HS-27A (cell line): ENCODE measurements at places on chromosomes 1 and 21.
A peak's percentile ranks its signal among the peaks of the same experiment; 100 is the strongest.

- DNase-seq: no peak
These were observed 36.3 kb upstream of the PCBP3 start for GRCh38 chr21:45607021-45607908.

DNA sequence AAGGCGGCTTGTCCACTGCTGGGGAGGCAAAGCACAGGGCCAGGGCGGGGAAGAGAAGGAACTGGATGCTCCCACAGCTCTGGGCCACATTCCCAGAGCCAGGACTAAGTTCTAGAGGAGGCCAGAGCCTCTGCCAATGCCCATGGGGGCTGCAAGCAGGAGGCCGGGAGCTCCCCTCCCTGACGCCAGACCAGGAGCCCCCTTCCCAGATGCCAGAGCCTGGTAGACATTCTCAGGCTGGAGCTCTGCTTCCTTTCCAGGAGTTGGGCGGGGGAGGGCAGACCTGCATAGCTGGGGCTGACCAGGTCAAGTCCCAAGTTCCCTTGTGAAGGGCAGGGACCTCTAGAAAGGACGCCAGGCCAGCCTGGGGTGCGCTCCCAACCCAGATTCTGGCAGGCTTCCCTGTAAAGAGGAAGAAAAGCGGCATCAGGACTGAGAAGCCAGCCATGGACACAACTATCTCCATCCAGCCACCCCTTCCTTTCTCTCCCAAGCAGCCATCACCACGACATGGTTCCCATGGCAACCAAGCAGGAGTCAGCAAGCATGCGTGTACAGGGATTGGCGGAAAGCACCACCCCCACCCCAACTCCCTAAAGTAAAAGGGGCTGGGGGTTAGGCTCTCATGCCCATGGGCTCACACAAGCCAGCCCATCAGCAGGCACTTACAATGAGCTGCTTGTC, 13.4 kb downstream of the KIF21B start:
- DNase-seq: no peak

- DNase-seq: no peak
These were observed 29.3 kb downstream of the PRDX6 start for GRCh38 chr1:173506437-173506836.

DNA sequence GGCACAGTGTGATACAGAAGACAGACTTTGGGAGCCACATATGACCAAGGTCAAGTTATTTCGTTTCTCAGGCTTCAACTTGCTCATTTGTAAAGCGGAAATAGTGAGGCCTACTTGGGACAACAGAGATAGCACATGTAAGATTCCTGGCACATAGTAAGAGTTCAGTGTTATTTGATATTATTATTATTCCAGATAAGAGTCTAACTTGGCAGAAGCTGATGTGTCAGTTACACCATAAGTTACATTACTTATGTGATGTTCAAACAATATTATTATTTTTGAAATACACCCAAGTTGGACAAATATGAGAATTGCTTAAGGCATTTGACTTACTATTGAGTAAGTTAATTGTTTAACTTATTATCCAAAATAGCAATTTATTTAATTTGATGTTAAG, 10.2 kb upstream of the CYP4X1 start:
- no peak for DNase-seq

- DNase-seq: no peak
These were observed 8.4 kb downstream of the LUZP1 start for GRCh38 chr1:23159963-23160877.

DNA sequence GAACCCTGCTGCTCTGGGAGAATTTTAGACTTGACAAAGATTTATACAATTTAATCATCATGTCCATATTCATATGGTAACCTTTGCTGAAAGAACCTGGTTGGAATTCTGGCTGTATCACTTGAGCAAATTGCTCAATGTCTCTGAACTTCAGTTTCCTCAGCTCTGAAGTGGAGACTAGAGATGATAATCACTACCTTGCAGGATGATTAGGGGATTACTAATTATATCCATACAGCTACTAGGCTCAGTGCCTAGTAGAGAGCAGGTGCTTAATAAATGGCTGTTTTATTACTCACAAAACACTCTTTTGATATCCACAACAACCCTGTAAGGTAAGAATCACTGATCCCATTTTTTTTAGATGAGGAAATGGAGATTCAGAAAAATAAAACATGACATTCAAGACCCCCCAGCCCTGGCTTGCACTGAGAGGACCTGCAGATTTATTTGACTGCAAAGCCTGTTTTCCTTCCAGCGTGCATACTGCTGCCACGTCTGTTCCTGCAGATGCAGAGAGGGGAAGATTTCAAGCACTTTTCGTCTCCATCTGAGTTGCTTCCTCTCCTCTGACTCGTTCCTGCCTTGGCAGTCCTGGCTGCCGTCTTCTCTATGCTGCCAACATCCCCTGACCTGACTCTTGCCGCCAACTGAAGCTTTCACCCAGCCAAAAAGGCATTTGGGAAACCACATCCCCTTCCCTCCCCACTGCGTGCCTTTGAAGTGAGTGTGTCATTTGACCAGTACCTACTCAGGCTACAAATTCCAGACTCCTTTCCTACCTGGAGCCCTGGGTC, 203.0 kb downstream of the PLPP3 start:
- DNase-seq: peak; percentile 57

DNA sequence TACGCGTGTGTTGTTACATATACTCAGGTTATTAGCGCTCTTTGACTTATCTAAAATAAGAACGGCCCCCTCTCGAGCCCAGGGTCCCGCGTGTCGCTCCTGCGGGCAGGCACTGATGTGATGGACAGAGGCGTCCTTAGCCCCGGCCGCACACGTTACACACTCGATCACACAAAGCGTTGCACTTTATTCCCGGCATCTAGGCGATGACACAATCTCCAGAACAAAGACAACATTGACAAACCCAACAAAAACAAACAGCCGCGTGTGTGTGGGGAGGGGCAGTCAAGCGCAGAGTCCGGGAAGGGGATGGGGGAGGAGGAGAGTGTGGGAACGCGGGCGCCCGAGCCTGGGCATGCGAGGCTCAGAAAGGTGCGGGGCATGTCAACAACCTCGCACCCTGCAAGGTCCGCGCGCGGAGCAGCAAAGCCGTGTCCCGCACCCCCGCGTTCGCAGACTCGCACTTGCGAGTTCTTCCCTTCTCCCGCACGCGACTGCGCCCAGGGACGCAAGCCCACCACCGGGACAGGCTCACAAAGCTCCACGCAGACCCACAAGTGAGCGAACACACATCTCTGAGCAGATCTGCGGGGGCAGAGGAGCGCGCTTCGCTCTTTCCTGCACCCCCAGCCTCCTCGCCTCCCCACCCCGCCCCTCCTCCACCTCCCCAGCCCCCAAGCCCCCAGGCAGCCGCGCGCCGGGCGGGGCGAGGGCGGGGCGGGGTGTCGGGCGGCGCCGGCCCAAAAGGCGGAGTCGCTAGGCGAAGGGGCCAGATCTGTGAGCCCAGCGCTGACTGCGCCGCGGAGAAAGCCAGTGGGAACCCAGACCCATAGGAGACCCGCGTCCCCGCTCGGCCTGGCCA, at the start of gene EFNA1:
Gene EFNA1, plus strand, starts transcription at position 772 of the 862 bp plus-strand sequence. CDS start 102 bp downstream, outside the sequence.
- no peak for DNase-seq

GRCh38 chr1:77571642-77572041, 110.8 kb downstream of the ZZZ3 start:
- no peak for DNase-seq

GRCh38 chr1:94973309-94973922, 46.5 kb upstream of the CNN3 start:
- no peak for DNase-seq

DNA sequence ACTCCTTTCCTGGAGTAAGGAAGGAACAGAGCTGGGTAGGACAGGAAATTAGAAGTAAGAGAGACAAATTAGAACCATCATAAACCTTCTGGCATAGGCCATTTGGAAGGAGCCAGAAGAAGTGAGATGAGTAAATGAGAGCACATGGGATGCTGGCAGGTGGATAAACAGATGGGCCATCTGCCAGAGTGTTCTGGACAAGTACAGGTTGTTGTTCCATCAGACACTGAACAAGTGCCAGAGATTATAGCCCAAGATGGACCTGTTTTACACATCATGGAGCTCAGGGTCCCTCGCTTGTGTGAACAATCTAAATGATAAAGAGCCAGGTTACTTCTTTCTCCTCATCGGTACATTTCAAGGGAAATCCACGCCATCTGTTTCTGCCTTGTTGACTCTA, 200.3 kb downstream of the HHIPL2 start:
- DNase-seq: no peak

GRCh38 chr1:204431310-204432184, 19.9 kb upstream of the PPP1R15B start:
- no peak for DNase-seq

DNA sequence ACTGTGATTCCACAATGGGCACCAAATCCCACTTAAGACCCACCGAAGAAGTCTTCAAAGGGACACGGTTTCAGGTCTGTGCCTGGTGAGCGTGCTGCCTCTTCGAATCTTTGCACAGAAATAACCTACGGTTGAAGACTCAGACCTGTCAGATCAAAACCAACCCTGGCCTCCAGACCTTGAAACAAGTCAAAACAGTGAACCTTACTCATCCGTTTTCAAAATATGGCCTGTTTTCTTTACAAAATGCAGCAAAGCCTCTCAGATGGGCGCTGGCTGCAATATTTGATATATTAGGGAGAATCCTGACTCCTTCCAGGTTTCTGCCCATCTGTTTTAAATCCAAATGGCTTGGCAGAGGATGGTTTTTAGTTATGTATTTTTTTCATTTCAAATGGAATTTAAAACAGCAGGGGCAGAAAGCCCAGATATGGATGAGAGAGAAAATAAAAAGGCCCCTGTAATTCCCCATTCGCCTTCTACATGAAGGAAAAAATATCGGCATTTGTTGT, 14.0 kb downstream of the JUN start:
- no peak for DNase-seq

- peak; percentile 77 for DNase-seq
These were observed 14.6 kb upstream of the PKP1 start for GRCh38 chr1:201268604-201269151.

DNA sequence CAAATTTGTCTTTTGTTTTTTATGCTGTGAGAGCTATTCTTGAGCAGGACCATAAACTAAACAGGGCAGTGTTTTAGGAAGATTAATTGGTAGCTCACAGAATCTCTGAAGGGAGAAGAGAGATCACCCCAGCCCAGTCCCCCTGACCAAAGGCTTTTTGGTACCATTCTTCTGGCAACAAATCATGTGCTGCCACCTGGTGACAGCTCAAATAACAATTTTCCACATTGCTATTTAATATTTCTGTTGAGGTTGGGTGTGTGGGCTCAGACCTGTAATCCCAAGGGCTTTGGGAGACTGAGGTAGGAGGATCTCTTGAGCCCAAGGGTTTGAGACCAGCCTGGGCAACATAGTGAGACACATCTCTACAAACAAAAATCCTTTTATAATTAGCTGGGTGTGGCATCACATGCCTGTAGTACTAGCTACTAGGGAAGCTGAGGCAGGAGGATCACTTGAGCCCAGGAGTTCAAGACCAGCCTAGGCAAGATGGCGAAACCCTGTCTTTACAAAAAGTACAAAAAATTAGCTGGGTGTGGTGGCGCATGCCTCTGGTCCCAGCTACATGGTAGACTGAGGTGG, 2.2 kb upstream of the TESK2 start:
- DNase-seq: no peak

DNA sequence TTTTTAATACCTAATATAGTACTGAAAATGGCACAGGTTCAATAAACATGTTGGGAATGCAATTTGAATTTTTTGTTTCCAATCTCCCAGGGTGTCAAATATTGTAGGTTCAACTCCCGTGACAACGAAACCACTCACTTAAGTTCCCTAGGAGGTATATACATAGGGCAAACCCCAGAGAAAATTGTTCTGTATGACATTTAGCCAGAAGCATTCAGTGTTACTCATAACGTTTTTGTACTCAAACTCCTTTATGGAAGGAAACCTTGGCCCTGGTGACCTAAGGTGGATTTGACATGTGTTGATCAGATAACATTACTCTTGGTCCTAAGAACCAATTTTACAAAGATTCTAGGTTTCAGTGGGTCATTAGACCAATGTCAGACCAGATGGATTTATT, 110.6 kb downstream of the USP25 start:
- DNase-seq: no peak

DNA sequence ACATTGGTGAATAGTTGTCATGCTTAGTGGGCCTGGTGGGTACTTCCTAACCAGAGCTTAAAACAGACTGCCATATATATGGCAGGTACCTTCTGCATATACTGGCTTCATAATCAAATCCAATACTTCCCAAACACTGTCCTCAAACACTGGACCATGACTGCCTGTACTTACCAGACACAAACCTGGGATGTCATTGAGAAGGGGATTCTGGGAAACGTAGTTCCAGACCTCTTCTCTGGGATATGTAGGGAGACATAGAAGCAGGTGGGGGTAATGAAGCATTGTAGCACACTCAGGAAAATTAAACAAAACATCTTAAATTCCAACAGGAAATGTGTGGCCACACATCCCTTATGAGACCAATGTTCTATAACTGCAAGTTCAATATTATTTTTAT, 76.5 kb upstream of the ADAMTS5 start:
- no peak for DNase-seq

DNA sequence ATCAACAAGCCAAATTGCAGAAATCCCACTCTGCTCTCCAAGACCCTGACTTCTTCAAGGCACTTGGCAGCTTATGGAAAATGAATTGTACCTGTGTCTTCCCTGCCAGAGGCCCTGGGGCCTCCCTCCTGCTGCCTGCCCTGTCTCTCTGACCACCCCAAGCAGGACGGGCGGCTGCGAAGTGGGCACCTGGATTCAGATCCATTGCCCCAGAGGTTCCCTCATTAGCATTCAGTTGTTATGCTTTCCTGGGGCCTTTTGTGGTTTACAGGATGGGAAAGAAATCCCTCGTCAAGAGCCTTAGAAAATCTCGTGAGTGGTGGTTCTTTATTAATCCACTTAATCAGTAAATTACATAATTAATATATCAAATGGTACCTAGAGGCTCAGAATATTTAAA, 179.3 kb downstream of the TNR start:
- DNase-seq: no peak

DNA sequence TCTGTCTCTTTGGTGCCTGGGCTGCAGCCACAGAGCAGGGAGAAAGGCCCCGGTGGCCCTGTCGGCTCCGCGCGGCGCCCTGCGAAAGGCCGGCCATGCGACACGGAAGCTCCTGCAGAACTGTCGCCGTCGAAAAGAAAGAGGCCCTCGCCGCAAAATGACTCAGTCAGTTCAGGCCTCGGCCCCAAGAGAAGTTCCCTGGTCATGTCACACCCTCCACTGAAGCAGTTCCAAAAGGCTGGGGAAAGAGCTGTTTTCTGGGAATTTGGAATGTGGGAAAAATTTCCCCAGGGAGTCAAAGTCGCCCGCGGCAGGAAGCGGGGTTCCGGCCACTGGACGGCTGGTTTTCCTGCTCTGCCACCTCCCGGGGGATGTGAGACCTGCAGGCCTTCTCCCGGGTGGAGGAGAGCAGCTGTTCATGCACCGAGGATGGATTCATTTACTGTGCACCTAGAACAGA, 115.8 kb upstream of the ZNF678 start:
- DNase-seq: no peak

GRCh38 chr1:145795257-145795881, 28.5 kb downstream of the RNF115 start:
- no peak for DNase-seq
